ENCODE measurements at places on chromosomes 12 and 14.

DNA sequence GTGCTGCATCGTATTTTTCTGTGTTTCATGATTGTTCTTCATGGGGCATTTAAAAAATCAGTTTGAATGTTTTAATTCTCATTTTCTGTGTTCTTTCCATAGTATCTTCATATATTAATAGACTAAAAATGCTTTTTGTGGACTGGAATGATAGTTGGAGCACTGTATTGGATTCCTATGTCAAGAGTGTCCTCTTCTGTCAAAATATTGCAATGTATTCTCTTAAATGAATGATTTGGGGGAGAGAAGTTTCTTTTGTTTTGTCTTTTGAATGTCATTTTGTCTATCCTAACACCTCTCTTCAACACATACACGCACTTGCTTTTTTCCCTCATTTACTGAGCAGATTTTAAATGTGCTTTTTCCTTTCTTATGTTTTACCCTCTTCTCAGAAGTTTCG lies 4.7 kb upstream of the EIF2S3B start:
- DNase-seq = no peak

DNA sequence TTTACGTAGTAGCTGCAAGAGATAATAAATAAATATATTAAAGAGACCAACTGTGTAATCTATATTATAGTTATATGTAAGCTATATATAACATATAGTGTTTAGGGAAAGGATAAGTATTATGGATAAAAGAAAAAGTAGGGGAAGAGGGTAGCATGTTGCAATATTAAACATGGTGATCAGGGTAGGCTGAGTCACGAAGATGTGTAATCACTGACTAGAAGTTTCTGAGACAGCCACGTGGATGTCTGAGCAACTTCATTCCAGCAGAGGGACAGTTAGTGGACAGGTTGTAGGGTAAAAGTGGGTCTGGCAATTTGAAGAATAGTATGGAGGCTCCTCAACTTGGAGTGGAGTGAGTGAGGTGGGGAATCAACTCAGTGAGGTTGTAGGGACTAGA lies 109.7 kb downstream of the ANO4 start:
- no peak for DNase-seq

- no peak for DNase-seq
Observed at GRCh38 chr12:104656383-104656782, 199.6 kb downstream of the CHST11 start.

DNA sequence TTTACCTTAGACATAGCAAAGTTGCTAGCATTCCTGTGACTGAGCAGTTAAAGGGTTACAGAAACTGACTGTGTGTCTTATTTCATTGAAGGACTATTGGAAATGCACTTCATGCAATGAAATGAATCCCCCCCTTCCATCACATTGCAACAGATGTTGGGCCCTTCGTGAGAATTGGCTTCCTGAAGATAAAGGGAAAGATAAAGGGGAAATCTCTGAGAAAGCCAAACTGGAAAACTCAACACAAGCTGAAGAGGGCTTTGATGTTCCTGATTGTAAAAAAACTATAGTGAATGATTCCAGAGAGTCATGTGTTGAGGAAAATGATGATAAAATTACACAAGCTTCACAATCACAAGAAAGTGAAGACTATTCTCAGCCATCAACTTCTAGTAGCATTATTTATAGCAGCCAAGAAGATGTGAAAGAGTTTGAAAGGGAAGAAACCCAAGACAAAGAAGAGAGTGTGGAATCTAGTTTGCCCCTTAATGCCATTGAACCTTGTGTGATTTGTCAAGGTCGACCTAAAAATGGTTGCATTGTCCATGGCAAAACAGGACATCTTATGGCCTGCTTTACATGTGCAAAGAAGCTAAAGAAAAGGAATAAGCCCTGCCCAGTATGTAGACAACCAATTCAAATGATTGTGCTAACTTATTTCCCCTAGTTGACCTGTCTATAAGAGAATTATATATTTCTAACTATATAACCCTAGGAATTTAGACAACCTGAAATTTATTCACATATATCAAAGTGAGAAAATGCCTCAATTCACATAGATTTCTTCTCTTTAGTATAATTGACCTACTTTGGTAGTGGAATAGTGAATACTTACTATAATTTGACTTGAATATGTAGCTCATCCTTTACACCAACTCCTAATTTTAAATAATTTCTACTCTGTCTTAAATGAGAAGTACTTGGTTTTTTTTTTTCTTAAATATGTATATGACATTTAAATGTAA lies 31.5 kb downstream of the MDM2 start:
- DNase-seq = no peak

DNA sequence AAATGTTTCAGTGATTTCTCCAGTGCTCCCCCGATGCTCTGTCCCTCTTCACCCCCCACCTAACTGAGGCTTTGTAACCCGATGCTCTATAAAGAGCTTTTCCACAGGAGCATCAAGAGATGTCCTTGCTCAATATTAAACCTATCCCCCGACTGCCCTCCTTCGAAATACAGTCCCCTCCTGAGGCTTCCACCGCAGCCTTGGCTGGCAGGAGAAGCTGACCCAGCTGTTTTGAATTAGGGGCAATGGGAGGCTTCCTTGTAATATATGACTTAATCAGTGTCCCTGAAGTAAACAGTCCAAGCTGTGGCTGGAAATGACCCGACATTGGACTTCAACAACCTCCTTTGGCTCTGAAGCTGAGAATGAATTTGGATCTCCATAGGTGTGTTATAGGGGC lies 62.4 kb downstream of the TMEM30B start:
- DNase-seq = no peak

GRCh38 chr14:29897181-29897580 lies 30.5 kb downstream of the PRKD1 start:
- no peak for DNase-seq

- no peak for DNase-seq
Observed at GRCh38 chr12:10901427-10901826, 7.9 kb downstream of the TAS2R13 start.

DNA sequence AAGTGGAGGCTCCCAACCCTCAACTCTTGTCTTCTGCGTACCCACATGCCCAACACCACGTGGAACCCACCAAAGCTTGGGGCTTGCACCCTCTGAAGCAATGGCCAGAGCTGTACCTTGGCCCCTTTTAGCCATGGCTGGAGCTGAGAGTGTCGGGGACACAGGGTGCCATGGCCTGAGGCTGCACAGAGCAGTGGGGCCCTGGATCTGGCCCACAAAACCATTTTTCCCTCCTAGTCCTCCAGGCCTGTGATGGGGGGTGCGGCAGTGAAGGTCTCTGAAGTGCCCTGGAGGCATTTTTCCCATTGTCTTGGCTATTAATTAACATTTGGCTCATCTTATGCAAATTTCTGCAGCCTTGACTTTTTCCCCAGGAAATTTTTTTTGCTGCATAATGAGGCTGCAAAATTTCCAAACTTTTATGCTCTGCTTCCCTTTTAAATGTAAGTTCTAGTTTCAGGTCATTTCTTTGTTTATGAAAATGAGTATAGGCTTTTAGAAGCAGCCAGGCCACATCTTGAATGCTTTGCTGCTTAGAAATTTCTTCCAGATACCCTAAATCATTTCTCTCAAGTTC lies 18.7 kb upstream of the ASPG start:
- DNase-seq = no peak

DNA sequence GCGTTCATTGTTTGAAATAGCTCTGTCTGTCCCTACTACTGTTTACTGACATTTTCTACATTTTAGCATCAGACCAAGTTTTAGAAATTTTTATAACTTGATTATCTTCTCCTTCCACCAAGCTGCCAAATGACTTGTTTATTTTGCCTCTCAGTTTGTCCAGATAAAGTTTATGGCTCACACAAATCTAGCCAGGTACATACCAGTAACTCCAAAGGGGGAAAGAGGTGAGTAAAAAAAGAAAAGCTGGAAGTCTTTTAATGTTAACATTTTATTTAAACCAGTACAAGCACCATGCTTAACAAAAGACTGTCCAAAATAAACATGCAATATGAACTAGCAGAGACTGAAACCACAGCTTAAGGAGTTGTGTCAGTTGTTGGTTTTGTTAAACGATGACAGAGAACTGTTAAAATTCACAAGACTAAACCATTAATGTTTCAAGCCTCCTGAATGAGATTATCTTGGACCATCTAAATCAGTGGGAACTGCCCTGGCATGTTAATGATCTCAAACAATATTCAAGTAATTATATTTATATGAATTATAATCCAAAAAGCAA lies 14.5 kb downstream of the GMFB start:
- no peak for DNase-seq

DNA sequence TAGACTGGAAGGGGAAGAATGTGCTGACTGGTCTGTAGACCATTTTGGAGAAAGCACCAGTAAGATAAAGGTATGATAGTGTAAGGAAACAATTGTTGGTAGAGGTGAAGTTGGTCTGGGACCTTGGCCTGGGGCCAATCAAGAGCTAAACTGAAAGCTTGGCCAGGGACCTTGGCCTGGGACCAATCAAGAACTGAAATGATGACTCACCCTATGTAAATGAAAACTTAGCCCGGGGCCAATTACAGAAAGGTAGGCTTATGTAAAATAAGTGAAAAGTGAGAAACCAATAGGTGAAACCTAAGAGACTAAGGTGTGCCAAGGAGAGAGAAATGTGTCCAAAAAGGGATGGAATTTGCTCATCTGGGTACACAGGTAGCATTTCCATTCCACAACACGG lies 776.0 kb downstream of the C12orf50 start:
- DNase-seq = no peak

- no peak for DNase-seq
Observed at GRCh38 chr12:40335991-40336390, 111.2 kb downstream of the LRRK2 start.

Measured in hypothalamus (tissue), 51 donors.